ENCODE measurements at places on chromosomes 4 and X. TPM values are rescaled to one million over a fixed set of nuclear protein-coding genes. Genes with fewer than 3 reads are reported as not detected.

DNA sequence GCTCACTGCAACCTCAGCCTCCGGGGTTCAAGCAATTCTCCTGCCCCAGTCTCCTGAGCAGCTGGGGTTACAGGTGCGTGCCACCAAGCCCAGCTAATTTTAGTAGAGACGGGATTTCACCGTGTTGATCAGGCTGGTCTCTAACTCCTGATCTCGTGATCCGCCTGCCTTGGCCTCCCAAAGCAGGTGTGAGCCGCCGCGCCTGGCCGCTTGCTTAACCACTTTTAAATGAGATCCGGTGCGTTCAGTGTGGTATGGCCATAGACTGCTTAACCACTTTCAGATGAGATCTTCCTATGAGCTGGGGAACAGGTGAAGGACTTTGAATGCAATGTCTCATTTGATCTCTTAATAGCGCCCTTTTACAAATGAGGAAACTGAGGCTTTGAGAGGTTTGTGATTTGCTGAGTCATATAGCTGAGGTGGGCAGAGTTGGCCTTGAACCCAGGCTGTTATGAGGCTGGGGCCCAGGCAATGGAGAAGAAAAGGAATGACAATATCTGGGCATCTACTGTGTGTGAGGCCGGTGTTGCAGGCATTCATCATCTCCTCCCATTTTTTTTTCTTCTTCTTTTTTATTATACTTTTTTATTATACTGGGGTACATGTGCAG, 41.9 kb upstream of the NSG1 start:
- no peak for DNase-seq

- DNase-seq = no peak
These were observed 114.3 kb downstream of the QDPR start for GRCh38 chr4:17397611-17398010.

GRCh38 chrX:149572743-149573142, 14.5 kb downstream of the MAGEA9B start:
- DNase-seq = no peak

DNA sequence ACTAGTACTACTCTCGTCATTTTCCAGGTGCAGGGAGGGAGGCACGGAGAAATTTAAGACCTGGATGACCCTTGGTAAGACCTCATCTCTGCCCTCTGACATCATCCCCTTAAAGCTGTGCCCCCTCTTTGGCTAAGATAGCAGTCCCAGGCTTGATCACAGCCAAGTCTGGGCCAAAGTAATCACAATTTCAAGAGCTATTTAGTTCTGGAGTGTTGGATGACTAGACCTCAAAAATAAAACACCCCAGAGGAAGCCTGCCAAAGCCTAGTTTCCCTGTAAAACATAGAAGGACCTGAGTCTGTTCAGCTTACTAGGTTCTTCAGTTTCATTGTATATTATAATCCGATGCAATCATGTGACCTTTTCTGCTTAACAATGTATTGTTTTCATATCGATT, 144.6 kb upstream of the ARHGEF9 start:
- no peak for DNase-seq

Gene MAOB
- total RNA-seq = 0.19 TPM

GRCh38 chr4:148749403-148749802, 307.2 kb upstream of the NR3C2 start:
- DNase-seq = no peak

Gene CTPS2
- total RNA-seq = 6.6 TPM

- DNase-seq = no peak
These were observed 14.3 kb downstream of the SPCS3 start for GRCh38 chr4:176334066-176334465.

- no peak for DNase-seq
These were observed 584.8 kb upstream of the AGA start for GRCh38 chr4:178026999-178027398.

DNA sequence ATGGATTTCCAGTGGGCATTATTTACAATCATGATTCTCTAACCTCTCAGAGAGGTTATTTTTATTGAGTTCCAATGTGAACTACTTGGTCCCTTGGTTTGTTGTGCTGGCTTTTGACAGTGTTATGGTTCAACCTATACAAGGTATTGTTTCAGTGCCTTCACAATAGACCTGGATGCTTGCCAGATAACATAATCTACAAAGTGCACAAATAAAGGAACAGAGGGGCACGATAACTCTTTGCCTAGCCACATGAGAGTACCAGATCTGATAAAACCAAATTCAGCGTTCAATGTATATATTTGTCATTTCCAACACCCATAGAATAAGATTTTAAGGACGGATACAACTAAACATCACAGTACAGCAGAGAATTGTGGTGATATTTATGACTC, 120.8 kb downstream of the RASL11B start:
- no peak for DNase-seq

GRCh38 chr4:113837397-113837796, 75.9 kb upstream of the CAMK2D start:
- no peak for DNase-seq

Gene BEX1
- total RNA-seq = 0.48 TPM

DNA sequence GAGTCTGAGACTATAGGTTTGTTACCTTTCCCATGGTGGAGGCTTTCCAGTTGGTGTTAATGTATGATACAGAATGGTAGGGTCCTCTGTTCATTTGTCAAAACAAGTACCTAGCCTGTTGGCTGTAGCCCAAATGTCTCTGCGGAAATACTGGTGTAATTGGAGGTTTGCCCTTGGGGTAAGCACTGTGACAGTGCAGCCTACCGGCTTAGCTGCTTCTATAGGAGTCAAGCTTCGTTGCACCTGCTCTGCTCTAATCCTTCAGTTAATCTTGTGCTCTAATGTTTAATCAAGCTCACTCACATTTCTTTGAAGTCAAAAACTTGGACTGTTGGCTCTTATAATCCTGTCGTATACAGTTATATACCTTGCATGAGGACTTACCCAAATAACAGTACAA, 203.4 kb downstream of the CCNG2 start:
- DNase-seq = no peak
